ENCODE measurements at places on chromosomes 6 and 20. TPM values are rescaled to one million over a fixed set of nuclear protein-coding genes. Genes with fewer than 3 reads are reported as not detected.

EIF2S2 gene
- total RNA-seq = 144 TPM

DEFB123 gene
- not detected for total RNA-seq

ZDHHC14 gene
- 3.4 TPM for total RNA-seq

ZNF391 gene
- total RNA-seq = 0.35 TPM

HECA gene
- total RNA-seq = 1.9 TPM

CLIC5 gene
- not detected for total RNA-seq

REPS1 gene
- 24.8 TPM for total RNA-seq

TMC2 gene
- not detected for total RNA-seq

COL9A3 gene
- 0.49 TPM for total RNA-seq

PGBD1 gene
- 4.8 TPM for total RNA-seq

ASIP gene
- not detected for total RNA-seq

GNAS-AS1 gene
- total RNA-seq = not detected

HBS1L gene
- 35.8 TPM for total RNA-seq

HCRTR2 gene
- total RNA-seq = not detected

HLA-G gene
- total RNA-seq = not detected

WFDC8 gene
- not detected for total RNA-seq
